Dorsolateral prefrontal cortex (tissue), 122 donors: ENCODE measurements at places on chromosomes 11 and 22.

- no peak for DNase-seq
Measured at GRCh38 chr11:95652002-95652472, 137.5 kb downstream of the FAM76B start.

DNA sequence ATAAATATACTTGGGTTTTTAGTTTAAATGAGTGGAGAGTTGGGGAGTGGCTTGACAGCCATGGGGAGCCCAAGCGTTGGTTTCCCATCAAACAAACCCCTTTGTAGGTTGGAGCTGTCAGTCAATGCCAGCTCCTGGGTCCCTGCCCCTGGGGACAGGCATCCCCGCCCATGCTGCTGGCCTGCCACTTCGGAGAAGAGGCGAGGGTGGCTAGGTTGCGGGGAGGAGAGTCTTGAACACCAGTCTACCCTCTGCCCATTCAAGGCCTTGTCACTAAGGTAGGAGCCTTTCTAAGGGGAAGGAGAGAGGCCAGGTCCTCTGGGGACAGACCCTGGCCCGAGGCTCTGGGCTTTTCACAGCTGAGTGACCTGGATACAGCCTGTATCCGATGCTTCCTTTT, 211.9 kb upstream of the CADM1 start:
- DNase-seq = no peak

DNA sequence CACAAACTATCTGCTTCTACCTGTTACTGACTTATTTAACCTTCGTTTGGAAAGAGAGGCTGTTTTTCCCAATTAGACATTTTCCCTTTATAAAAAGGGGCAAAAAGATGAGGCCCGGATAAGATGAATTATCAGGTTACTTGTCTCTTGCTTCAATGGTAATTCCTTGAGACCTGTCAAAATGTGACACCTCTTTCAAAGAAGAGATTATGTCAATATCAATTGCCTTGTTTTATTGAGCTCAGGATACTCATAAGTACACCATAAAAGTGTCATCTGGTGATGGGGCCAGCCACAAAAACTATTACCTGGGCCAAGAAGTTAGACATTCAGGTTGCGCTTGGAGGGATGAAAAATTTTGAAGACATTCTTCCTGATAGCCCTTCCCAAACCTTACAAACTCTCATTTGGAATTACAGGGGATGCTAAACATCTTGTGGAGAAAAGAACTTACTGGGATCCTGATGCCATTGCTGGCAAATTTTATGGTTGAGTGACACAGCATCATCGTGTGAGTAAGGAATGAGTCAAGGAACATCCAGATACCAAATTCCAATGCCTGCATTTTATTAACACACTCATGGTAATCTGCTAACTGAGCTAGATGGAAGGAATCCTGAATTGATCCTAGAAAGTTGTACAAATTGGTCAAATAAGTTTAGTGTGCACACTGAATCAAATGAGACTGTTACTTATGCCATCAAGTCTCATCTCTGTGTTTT, 1071.2 kb downstream of the LRRC4C start:
- DNase-seq = no peak

- DNase-seq = no peak
Measured at GRCh38 chr11:69971741-69972140, 106.4 kb upstream of the ANO1 start.

GRCh38 chr11:45321669-45322068, 35.5 kb upstream of the SYT13 start:
- no peak for DNase-seq

GRCh38 chr11:8025816-8026215, 38.7 kb downstream of the EIF3F start:
- no peak for DNase-seq

GRCh38 chr22:36606114-36606513, 77.1 kb upstream of the EIF3D start:
- no peak for DNase-seq
